ENCODE measurements at places on chromosomes 6 and 20.
A peak's percentile ranks its signal among the peaks of the same experiment; 100 is the strongest.

GRCh38 chr20:59428006-59428405 is 127.6 kb downstream of the EDN3 start:
- no peak for DNase-seq

DNA sequence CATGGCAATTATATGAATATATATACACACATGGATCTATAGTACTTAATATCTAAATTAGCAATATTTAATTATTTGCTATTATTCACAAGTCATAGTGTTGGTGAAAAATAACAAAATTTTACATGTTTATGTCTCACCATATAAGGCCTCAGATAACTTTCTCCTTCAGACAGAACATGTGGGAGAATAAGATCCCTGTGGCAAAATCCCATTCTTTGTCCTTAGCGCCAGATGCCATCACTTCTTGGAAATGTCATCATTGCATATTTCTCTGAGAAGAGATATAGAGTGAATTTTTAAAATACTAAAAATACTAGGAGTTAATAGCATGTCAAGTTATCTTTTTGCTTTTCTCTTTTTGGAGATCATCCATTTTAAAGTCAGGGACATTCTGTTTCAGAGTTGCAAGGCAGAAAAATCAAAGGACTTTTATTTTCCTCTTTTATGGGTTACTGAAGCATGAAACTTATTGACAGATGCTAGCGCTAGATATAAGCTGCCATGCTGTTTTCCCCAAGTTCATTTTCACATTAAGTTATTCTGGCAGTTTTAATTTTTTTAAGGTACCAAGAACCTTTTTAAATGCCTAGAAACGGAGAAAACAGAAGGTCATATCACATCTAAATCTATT is 30.4 kb upstream of the STXBP5 start:
- no peak for DNase-seq

DNA sequence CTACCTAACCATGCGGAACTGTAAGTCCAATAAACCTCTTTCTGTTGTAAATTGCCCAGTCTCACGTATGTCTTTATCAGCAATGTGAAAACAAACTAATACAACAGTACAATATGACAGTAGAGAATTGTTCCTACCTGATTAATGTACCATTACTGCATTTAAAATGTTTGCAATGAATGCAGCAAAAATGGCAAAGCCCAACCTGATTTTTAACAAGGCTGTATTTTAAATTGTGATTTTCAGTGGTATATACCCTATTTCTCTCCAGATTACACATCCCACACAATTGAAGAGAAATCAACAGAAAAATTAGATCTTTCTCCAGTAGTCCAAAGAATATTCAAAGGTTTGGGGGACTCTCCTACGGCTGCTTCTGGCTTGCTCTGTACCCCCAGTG is 3.3 kb upstream of the PCSK2 start:
- no peak for DNase-seq

- no peak for DNase-seq
Observed at GRCh38 chr6:149534742-149535141, 11.1 kb downstream of the PPIL4 start.

DNA sequence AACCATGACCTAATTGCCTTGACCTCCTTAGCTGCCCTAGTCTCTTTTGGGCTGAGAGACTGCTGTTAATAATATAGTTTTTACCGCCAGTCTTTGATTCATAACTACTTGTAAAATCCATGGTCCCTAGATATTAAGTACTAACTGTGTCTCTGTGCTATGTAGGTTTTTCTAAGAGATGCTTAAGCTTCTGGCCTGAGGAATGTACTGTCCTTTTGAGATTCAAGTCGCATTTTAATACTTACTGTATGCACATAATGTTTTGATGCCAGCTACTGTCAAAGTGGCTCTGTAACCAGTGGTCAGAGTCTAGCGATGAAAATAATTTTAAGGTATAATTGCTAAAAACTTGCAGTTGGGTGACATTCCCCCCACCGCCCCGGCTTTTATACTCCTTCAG is 2.1 kb downstream of the AKAP12 start:
- no peak for DNase-seq

GRCh38 chr6:34536251-34536958 is 19.7 kb downstream of the SPDEF start:
- no peak for DNase-seq

- DNase-seq: no peak
Observed at GRCh38 chr20:44075191-44075949, 111.6 kb downstream of the JPH2 start.

DNA sequence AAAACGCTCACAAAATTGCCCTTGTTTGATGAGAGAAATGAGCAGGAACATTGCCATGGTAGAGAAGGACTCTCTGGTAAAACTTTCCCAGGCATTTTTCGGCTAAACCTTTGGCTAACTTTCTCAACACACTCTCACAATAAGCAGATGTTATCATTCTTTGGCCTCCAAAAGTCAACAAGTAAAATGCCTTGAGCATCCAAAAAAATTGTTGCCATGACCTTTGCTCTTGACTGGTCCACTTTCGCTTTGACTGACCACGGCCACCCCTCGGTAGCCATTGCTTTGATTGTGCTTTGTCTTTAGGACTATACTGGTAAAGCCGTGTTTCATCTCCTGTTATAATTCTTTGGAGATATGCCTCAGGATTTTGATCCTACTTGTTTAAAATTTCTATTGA is 41.1 kb upstream of the PREP start:
- DNase-seq: no peak

GRCh38 chr6:134666125-134666524 is 283.8 kb downstream of the ALDH8A1 start:
- DNase-seq: no peak

GRCh38 chr20:46119028-46119546 is 973 bp downstream of the CD40 start:
- no peak for DNase-seq

GRCh38 chr6:108650781-108651180 is 90.1 kb downstream of the FOXO3 start:
- DNase-seq: no peak

DNA sequence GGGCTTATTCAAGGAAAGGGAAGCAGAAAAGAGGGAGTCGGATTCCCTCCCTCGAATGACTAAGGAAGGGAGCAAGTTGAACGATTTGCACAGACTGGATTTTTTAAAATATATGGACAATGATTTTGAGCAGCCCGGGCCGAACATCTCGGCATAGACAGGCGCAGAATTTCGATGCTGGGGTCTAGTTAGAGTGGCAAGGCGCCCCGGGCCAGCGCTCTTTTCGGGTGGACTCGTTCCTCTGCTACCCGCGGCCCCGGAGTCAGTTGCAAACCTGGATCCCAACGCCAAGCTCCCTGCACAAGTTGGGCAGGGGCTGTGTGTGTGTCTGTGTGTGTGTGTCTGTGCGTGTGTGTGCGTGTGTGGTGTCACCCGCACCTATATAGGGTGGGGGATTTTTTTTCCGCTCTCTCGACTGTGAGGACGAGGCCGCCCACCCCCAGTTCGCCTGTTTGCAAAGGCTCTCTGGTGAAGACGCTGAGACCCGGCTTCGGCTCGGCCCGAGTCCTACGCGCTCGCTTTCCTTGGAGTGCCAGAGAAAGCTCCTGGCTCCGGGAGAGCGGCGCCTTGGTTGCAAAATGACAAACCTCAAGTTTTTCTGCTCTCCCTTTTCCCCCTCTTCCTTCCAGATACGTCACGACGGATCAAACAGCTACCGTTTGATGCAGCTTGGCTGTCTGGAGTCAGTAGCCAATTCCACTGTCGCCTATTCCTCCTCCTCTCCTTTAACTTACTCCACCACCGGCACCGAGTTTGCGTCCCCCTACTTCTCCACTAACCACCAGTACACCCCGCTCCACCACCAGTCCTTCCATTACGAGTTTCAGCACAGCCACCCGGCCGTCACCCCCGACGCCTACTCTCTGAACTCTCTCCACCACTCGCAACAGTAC is 1.4 kb downstream of the TFAP2D start:
- DNase-seq: no peak

GRCh38 chr6:56542364-56543331 is 100.0 kb downstream of the DST start:
- peak; percentile 85 for DNase-seq

DNA sequence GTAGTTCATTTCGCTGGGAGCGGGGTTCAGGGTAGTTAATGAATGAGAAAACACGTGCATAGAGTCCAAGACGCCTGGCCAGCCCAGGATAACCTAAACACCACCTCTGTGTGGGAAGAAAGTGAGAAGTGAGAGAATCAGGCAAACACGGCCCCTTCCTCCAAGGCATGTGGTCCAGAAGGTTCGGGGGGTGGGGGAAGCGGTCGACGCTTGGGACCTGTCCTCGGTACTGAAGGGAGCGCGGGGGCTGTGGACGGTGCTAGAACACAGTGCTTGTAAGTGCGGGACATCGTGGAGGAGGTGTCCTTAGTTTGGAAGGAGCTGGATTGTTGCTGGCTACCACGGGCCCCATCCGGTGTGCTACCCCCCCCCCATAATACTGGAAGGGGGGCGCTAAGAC is 1.7 kb upstream of the VSTM2L start:
- no peak for DNase-seq

GRCh38 chr20:32571566-32571965 is 13.6 kb downstream of the NOL4L start:
- no peak for DNase-seq

GRCh38 chr20:8782804-8783203 is 286.1 kb upstream of the PLCB4 start:
- DNase-seq: no peak

DNA sequence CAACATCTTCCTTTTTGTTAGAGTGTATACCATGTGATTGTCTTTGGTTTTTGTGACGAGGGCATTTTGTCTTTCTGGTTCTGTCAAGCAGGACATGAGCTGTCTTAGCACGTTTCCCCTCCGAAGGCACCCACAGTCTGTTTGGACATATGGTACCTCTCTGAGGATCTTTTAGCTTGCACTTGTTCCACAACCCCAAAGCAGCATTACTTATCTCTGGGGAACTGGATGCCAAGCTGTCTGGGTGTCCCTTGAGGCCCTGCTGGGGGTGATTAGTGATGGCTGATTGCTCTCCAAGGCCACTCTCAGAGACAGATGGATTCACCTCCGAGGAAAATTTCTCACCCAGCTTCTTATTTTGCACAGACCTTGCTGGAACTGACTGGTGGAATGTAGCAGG is 445.0 kb upstream of the CHD6 start:
- no peak for DNase-seq

GRCh38 chr6:161630674-161631073 is 356.8 kb upstream of the AGPAT4 start:
- no peak for DNase-seq
